Thymus (tissue), 14 donors: ENCODE measurements at places on chromosomes 16 and 17.
A peak's percentile ranks its signal among the peaks of the same experiment; 100 is the strongest.

DNA sequence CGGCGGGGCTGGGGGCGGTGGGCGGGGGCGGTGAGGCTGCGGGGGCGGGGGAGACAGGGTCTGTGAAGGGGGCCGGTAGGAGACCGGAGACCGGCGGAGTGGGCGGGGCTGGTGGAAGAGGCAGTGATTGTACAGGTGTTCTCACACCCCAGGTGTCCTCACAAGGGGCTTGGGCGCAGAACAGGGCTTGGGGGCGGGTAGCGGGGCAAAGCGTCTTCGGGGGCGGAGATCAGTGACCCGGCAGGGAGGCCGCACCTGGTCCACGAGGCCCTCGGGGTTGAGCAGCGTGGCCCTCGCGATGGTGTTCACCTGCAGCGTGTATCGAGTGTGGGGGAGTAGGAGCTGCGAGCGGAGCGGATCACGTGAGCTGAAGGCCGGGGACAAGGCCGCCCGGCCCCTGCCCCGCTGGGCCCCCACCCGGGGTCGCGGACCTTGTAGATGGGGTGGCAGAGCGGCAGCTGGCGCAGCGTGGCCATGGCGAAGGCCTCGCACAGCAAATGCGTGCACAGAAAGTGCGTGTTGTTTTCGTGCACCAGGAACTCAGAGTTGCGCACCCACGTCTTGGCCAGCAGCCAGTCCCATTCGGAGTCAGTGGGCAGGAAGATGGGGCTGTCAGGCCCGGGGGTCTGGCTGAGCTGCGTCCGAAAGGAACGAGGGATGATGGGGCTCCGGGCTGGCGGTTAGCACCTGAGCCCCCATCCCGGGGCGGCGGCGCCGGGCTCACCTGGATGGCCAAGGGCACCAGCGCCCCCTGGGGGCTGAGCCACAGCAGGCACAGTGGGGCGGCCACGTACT, 8.5 kb downstream of the ALOXE3 start:
- peak; percentile 41 for DNase-seq

DNA sequence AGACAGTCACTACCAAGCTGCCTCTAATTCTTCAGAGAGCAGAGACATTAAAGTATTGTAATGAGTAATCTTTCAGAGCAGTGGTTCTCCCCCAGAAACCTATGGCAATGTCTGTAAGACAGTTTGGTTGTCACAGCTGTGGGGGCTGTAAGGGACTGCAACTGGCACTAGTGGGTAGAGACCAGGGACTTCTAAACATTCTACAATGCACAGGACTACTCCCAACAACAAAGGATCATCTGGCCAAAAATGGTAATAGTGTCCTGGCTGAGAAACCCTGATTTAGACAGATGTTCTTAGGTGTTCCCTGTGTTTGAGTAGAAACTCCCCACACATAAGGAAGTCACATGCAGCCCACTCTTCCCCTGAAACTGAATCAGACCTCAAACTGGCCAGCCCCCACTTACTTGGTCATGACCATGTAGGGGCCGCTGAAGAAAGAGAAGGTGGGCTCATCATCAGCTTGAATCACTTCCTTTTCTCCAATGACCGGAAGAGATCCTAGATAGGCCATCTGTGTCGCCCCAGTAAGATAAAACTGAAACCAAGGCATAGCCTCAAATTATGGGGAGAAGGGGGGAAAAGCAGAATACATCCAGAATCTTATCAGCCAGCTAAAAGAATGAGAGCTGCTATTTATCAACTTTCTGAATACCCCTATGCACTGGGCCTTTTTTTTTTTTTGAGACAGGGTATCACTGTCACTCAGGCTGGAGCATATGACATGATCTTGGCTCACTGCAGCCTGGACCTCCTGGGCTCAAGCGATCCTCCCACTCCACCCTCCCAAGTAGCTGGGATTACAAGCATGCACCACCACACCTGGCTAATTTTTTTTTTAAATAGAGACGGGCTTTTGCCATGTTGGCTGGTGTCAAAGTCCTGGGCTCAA, 75.8 kb downstream of the TEX14 start:
- DNase-seq = no peak

- no peak for DNase-seq
These were observed 5.7 kb downstream of the CTRB1 start for GRCh38 chr16:75224306-75225082.

DNA sequence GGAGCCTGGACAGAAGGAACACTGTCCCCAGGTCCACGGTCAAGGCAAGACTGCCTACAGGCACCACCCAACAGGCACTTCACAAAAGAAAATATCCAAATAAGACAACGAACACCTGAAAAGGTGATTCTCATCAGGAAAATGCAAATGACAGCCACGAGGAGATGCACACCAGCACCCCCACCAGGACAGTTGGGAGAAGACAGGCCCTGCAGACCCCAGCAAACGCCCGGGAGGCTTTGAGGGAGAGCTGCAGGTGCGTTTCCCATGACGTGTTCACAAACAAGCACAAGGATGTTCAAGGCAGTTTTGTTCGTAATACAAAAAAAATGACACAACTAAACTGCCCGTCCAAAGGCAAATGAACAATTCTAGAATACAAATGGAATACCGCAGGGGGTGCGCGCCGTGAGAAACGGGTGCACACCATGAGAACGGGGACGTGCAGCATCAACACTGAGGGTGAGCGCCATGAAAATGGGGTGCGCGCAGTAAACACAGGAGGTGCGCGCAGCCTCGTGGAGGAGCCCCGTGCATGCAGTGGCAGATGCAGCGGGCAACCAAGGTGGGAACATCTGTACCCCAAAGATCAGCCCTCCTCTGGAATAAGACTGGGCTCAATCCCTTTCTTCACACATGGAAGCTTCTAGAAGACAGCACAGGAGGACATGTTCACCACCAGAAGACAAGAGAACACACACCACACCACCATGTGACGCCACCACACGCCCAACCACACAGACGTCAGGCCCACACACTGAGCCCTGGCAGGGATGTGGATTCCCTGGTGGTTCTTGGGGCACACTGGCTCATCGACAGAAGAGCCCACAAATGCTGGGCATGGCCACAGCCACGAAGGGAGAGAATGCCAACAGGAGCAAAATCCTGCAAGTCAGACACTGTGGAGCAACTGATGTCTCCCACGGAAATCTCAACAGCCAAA, 91.2 kb downstream of the ZNF778 start:
- peak; percentile 70 for DNase-seq

GRCh38 chr16:72042157-72042660, 12.1 kb upstream of the HP start:
- no peak for DNase-seq

DNA sequence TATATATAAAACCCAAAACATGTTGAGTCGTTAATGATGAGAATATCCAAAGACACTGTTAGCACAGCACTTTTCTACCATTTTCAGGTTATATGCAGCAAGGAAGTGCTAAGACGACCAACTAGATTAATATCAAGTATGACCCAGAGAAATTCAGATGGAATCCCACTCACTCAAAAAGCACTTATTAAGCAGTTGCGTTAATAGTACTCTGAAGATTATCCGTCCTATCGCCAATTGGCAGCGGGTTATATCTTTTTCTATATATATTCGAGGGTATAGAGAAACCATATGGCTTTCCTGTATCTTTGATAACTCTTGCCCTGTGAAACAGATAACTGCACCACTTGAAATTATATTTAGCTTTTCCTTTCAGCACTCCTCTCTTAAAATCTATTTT, 1.1 kb downstream of the CRLF3 start:
- peak; percentile 27 for DNase-seq

- DNase-seq = no peak
These were observed 66.0 kb downstream of the SMPD3 start for GRCh38 chr16:68382296-68382718.

- DNase-seq = no peak
These were observed 70.9 kb upstream of the ATP2A3 start for GRCh38 chr17:4035081-4035680.

GRCh38 chr17:64158831-64159590, 29.1 kb upstream of the ERN1 start:
- no peak for DNase-seq

DNA sequence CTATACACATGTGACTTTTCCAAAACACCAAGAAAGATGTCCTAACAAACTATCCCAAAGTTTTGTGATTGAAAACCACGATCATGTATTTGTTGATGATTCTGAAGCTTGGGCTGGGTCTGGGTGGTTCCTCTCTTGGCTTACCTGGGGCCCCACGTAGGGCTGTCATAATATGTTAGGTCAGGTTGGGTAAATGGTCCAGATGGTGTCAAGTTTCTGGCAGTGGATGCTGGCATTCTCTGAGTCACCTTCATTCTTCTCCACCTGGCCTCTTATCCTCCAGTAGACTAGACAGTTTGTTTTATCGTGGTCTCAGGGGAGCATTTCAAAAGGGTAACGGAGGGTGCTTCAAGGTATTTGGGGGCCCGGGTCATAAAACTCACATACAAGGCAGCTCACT, 39.4 kb downstream of the SYCE1L start:
- no peak for DNase-seq

DNA sequence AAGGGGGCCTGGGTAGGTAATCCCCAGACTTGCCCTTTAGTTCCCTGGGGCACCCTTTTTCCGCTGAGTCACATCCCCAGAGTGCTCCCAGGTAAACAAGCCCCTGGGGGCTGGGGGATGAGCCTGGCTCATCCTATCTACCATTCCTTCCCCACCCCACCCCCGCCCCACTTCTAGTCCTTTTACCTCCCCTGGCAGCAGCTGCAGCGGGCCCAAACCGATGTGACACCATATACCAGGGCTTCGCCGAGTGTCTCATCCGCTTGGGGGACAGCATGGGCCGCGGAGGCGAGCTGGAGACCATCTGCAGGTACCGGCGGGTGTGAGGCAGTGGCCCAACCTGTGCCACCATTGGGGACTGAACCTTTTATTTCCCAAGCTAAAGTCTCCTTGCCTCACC, 860 bp downstream of the NRN1L start:
- no peak for DNase-seq

DNA sequence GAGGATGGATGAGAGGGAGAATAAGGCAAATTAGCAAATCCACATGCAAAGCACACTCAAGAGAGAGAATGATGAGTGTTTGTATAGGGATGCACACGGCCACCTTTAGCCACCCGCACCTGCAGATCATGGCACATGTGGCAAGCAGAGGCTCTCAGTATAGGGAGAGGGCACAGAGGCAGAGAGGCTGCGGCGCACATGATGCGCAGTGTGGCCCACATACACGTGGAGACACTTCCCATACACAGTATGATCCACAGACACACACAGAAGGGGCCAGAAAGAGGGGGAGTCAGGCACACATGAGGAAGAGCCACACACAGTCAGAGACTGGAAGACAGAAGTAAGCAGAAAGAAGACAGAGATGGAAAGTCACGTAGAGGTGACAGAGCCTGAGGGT, 6.5 kb upstream of the CHD3 start:
- no peak for DNase-seq

DNA sequence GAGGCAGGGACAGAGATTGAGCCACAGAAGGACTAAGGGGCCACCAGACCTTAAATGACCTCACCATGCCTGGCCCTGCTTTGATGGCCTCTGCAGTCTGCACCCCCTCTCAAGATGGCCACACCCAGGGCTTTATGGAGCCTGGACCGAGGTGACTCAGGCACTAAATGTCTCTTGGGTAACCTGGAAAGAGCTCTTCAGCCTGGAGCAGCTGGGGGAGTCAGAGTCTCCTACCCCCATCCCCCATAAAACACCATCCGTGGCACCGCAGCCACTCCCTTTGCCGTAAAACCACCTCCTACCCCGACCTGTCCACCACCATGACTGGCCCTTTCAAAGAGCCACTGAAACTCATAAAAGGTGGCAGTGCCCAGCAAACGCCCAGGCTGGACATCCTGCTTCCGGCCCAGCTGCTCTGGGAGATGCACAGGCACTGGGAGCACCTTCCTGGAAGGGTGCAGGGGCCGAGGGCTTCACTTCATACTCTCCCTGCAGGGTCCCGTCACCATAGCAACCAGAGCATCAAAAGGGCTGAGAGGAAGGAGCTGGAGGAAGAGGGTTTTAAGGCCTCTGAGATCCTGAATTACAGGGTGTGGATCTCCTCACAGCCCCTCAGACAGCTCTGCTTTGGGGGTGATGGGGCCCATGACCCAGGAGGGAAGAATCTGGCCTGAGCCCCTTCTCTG, 22.3 kb downstream of the FOXN1 start:
- no peak for DNase-seq

GRCh38 chr17:57782062-57782490, 37.0 kb upstream of the CCDC182 start:
- DNase-seq = no peak

GRCh38 chr16:89922884-89923639, at the start of gene TUBB3:
TUBB3 (plus strand) TSS chr16:89923342; CDS start chr16:89923402, 60 bp downstream.
- peak; percentile 42 for DNase-seq

DNA sequence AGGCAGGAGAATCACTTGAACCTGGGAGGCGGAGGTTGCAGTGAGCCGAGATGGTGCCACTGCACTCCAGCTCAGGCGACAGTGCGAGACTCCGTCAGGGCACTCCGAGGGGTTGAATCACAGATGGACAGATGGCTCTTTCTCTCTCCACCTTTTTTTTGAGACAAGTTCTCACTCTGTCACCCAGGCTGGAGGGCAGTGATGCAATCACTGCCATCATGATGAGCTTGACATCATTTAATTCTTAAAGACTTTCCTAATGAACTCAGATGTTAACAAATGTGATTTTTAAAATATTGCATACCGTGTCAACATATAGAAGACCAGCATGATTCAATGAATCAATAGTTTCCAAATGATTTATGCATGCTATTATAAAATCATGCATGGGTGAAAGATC, 3.5 kb downstream of the GDPD1 start:
- no peak for DNase-seq

DNA sequence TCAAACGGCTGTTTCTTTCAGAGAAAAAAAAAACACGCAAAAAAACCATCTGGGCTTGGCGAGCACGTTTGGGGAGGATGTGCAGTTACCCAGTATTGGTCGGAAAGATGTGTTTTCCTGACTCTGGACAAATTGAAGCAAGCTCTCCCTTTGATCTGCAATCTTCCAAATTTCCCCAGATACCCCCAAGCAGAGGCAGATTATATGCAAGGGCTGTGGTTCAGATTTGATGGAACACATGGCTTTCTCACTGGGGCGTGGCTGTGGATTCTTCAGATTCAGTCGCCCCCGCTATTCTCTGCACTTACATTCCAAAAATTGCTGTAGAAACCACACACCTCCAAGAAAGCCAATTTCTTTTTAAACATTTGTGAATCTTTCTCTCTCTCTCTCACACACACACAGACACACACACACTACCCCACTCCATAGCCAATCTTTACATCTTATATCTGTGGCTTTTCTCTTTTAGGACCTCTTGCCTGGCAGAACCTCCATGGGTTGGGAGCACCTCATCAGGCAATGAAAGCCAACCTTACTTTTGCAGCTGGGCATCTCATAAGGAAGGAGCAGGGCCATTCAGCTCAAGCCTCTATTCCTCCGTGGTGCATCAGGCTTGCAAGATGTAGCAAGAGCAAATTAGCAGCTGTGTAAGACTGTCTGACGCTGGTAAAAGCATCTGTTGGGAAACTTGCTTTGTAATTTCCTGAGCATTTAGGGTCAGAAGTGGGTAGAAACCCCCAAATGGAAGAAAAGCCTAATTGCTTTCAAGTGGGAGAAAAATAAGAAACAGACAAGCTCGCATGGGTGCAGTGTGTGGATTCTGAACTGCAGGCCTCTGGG, 103.9 kb upstream of the FAM20A start:
- DNase-seq = no peak
